Astrocyte of the spinal cord (primary cell): ENCODE measurements at places on chromosomes 16 and 17.

GRCh38 chr17:73297934-73298861 lies 13.6 kb downstream of the CDC42EP4 start:
- peak; percentile 30 for DNase-seq

DNA sequence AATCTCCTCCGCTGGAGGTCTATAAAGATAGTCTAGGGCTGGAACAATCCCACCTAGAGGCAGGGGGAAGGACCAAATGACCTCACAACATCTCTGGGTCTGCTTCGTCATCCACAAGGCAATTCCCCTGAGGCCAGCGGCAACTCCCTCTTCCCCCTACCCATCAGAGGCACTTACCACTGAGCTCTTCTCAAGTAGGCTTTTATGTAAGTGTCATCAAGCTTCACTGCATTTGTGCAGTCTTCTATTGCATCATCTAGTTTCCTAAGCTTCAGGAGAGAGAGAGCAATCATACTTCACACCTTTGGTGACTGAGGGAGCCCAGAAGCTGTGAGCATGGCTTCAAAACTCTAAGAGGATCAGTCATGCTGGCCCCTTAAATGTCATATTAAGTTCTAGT lies 21.0 kb downstream of the CNP start:
- DNase-seq: no peak

DNA sequence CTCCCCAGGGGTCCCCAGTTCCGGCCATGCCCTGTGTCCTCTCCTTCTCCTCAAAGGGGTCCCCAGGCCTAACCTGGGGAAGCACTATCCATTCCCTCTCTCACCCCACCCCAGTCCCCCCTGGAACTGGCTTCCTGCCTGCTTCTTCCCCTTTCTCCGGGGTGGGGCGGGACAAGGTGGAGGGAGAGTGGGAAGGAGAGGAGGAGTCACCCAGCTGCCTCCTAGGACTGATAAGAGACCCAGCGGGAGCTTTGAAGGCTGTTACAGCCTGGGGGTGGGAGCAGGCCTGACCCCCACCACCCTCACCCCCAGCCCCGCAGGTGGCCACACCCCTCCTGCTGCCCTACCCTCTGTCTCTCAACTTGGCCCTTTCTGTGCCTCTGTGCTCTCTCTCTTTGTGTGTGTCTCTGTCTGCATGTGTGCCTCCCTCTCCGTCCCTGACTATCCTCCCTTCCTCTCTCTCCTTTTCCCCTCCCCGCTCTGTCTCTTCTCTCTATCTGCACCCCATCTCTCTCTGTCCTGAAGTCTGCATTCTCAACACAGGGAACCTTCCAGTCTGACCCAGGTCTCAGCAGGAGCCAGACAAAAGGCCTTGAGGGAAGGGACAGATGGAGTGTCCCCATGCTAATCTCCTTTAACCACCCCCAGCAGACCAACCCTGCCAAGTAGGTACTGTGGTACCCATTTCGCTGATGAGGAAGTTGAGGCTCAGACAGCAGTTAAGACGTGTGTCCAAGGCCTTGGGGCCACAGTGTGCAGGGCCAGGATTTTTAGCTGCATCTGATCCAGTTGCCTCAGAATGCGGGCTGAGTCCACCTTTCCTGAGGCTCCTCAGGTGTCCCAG lies 66.1 kb downstream of the RAB11FIP4 start:
- DNase-seq: no peak

- peak; percentile 71 for DNase-seq
These were observed 10.4 kb downstream of the PRR11 start for GRCh38 chr17:59165933-59166342.

GRCh38 chr17:3924512-3925350 lies 8.5 kb upstream of the P2RX1 start:
- no peak for DNase-seq

GRCh38 chr16:8048433-8048832 lies 541.9 kb downstream of the TMEM114 start:
- DNase-seq: no peak

DNA sequence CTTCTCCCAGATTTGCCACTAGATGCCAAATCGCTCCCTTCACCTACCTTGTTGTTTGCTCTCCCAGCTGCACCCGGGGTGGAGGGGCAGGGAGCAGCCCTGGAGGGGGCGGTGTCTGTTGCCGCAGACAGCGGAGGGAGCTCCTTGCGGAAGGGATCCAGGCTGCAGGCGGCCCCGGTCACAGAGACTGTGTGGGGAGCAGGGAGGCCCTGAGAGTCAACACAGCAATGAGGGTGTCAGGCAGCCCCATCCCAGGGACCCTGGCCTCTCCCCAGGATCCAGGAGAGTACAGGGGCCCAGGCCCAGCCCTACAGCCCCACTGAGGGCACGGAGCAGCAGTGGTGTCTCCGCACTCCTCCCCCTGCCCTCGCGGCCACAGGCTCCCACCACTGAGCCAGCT lies 50.5 kb upstream of the CHMP6 start:
- no peak for DNase-seq

- DNase-seq: no peak
These were observed 35.4 kb downstream of the WSB1 start for GRCh38 chr17:27329146-27329805.

DNA sequence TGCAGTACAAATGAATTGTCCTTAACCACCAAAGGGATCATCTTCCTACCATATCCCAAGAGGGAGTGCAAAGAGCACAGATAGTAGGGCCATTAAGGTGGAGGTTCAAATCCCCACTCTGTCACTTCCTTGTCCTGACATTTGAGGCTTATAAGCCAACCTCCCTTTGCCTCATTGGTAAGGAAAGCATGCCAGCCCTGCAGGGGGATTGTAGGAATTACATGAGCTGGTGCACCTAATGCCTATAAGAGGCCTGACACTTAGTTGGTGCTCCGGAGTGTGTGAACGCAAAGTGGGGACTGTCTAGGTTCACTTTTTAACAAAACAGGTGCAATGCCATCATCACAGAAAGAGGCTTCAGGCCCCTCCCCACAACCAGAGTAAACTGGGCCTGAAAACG lies 374.4 kb downstream of the SNX29 start:
- no peak for DNase-seq

GRCh38 chr17:75266316-75267152 lies 4.5 kb downstream of the MIF4GD start:
- DNase-seq: no peak

- peak; percentile 89 for DNase-seq
These were observed 122.3 kb upstream of the CIBAR2 start for GRCh38 chr16:85234310-85235204.

DNA sequence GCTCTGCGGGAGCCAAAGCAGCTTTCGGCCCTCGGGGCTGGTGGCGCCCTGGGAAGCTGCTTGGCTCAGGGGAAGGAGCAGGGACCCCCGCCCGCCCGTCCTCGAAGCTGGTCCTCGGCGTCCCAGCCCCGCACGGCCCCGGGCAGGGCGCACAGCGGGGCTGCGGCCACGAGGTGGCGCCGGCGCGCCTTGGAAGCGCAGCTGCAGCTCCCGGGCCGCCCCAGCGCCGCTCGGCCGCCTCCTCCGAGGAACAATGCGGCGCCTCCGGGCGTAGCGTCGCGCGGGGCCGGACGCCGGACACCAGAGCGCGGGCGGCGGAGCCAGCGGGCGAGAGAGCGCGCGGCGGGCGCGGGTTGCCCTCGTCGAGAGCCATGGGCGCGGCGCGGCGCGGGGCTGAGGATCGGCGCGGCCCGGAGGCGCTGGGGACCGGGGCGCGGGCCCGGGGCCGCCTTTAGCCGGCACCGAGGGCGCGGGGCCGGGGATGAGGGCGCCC lies at the start of gene MGAT5B:
TSS of gene MGAT5B (plus strand) at position 229 of the 493 bp plus-strand sequence. CDS start 626 bp downstream, outside the sequence.
- DNase-seq: peak; percentile 79

- no peak for DNase-seq
These were observed 16.4 kb downstream of the KCNG4 start for GRCh38 chr16:84223456-84223855.

- no peak for DNase-seq
These were observed 10.1 kb upstream of the SLC25A39 start for GRCh38 chr17:44334727-44335126.

DNA sequence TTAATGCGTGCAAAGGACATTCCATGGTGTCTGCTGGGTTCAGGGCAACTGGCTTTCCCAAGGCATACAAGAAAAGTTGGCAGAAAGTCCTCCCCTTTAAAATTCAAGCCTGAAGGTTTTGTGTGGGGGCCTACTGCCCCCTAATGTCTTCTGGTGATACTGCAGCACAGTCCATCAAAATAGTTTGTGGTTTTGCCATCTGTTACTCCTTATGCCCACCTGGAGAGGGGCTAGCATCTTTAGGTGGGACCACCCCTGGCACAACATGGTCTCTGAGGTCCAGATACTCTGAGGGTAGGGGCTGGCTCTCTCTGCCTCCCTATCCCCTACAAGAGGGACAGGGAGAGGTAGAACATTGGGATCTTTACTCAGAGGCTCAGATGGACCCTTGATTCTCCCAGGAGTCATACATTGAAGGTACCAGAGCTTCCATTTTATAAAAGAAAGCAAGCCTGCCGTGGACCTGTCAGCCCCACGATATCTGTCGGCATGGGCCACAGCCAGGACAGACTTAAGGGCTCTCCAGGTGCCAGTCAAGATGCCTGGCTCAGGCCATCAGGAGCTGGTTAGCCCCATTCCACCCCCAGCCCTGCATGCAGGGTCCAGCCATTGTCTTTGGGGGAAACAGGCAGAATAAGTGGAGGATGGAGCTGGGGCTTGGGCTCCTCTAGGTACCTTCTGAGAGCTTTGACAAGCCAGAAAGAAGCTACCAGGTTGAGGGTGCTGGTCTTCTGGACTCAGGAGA lies 6.3 kb downstream of the ESRP2 start:
- DNase-seq: peak; percentile 67

DNA sequence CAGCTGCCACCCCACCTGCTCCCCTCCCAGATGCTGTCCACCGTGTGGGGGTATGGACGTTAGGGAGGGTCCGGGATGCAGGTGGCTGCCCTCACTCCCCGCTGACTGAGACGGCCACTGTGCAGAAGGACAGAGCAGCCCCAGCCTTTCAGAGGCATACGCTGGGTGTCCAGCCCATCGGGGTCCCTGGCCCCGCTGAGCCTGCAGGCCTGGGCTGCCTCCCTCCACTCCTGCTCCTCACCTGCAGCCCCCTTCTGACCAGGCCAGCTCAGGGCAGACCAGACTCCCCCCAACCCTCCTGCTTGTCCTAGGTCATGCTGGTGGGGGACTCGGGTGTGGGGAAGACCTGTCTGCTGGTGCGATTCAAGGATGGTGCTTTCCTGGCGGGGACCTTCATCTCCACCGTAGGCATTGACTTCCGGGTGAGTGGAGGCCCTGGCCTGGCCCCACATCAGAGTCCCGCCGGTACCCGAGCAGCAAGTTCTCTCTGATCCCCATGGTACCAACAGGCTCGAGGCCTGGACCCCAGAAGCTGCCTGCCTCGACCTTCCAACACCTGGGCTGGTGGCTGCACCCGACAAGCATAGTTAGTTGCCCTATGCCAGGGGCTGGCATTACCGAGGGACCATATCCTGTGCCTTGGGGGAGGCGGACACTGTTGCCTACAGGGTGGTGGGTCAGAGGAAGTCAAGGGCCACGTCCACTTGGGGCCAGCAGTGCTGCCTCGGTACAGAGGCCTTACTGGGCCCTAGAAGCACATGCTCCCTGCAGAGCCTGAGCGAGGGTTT lies 1.4 kb downstream of the RAB26 start:
- DNase-seq: no peak

GRCh38 chr16:48481772-48482171 lies 96.6 kb upstream of the SIAH1 start:
- no peak for DNase-seq

DNA sequence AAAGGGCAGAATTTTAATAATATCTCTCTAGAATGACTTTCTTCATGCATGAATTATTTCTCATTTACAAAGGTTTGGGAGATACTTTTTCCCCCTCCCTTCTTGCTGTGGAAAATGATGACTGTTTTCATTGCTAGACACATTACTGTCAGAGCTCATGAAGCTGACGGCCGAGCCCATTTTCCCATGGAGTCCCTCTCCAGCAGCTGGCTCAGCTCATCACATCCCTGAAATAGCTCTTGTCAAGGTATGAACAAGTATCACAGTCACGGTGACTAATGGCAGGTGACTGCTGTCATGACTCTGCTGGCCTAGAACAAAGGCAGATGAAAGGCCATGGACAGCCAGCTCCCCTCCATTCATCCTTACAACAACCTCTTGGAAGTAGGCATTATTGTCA lies 208.1 kb downstream of the ABCC12 start:
- DNase-seq: no peak

DNA sequence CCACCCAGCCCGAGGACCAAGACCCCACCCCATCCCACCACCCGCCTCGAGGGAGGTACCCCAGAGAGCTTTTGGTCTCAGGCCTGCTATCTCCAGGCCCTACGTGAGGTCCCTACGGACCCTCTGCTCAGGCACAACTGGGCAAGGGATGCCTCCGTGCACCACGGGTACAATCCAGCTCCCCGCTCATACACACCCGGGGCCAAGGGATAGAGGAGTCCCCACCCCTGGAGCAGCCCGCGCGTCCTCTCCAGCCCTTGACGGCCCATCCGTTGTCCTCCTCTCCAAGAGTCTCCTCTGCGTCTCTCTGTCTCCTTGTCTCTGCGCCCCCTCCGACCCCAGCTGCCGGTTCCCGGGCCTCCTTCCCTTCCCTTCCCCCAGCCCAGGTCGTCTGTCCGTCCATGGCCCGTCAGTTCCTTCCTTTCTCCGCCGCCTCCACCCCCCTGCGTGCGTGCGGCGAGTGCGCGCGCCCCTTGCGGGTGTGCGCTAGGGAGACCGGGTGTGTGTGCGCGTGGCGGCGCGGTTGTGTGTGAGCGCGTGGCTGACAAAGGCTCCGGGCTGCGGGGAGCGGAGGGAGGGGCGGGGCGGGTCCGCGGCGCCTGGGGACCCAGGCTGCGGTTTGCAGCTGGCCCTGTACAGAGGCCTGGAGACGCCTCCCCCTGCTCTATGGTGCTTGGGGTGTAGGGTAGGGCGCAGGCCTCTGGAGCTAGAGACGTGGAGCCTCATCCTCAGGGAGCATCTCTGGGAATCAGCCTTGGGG lies 930 bp downstream of the SPNS2 start:
- no peak for DNase-seq

GRCh38 chr16:72467157-72467759 lies 295.3 kb upstream of the PMFBP1 start:
- DNase-seq: peak; percentile 66
